ENCODE measurements at places on chromosomes 6 and 20.

DNA sequence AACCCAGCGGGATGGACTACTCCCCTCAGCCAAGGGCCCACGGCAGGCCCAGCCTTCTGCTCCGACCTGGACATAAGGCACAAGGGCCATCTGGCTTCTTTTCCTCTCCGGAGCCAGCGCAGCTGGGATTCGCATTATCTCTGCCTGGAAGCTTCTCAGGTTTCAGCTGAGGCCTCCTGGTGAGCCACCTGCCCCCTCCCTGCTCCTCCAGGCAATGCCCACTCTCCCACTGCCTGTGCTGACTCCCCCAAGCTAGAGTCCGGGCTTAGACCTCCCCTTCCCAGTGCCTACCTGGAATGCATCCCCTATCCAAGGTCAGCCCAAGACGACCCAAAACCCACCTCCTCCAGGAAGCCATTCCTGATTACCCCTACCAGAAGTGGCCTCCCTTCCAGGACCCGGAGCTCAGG is 60.7 kb downstream of the EZR start:
- no peak for DNase-seq

DNA sequence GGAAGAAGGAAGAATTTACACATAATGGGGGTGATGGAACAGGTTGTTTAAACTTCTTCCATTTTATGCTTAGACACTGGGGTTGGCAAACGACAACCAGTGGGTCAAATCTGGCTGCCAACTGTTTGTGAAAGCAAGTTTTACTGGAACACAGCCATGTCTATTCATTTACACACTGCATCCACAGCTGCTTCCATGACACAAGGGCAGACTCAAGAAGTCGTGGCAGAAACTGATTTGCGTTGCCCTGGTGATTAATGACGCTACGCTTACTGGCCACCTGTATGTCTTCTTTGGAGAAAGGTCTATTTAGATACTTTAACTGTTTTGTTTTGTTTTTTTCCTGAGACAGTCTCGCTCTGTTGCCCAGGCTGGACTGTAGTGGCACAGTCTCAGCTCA is 19.0 kb downstream of the CTCFL start:
- DNase-seq = no peak

DNA sequence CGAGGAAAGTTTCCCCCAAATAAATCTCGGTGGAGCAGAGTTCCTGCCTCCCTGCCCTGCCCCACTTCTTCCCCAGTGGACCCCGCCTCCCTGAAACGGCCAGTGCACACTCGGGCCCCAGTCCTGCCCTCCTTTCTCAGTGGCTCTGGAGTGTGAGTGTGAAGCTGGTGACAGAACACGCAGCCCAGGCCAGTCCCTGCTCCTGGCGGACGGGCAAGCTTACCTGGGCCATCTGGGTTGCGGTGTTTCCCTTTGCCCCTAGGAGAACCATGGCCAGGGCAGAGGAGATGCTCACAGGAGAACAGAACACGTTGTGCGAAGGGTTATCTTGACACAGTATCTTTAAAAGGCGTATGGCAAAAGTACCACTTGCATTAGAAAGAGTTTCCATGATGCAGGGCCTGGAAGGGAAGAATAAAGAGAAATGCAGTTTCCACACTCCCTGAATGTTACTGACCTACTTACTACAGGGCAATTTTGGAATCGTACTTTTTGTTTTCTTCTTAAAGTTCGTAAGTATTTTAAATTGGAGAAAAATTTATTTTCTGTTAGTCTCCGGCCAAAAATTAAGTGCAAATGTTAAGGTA is 2.8 kb downstream of the SERPINB9 start:
- DNase-seq = no peak

GRCh38 chr20:38999217-38999616 is 37.1 kb downstream of the DHX35 start:
- no peak for DNase-seq

DNA sequence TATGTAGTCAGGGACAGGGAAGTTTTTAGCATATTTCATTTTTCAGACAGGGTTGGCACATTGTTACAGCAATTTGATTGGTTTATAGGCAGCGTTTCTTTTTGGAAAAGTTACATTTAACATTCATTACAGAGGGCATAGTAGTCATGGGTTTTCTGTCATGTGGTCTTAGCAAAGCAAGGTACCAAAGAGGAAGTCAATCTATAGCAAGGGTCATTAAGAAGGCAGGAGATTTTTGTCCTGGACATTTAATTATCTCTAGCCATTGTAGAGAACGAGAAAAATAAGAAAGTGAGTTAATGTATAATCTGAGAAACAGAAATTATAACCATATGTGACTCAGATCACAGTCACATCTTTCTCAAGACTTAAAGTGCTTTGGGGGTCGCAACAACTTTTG is 47.4 kb downstream of the TPD52L1 start:
- no peak for DNase-seq

- no peak for DNase-seq
These were observed 1.2 kb upstream of the SYNJ2 start for GRCh38 chr6:157980288-157981131.

GRCh38 chr6:90894285-90895130 is 307.6 kb upstream of the MAP3K7 start:
- DNase-seq = no peak

- DNase-seq = no peak
These were observed 198.9 kb downstream of the NKAIN2 start for GRCh38 chr6:124002377-124003081.

DNA sequence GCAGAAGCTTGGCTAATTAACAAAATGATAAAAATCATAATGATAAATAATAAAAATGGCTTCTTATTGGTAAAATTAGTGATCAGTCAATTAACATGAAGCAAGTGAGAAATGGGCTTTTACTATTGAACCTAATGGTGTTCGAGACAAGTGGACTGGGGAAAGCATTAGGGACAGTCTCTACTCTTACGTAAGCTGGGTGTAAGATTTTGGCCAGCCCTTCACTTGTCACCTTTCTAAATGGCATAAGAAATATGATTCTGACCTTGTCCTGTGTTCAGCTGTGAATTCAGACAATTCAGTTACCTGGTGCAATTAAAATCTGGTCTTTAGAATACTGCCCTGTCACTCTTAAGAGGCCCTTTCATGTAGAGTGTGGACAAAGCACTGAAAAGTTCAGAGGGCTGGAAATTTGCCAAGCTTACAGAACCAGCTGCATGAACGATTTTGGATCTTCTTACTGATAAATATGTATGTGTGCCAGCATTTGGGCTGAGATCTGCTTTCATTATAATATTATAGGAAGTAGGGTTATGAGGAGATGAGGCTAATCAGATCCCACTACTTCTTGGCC is 115.9 kb downstream of the QRSL1 start:
- DNase-seq = no peak

DNA sequence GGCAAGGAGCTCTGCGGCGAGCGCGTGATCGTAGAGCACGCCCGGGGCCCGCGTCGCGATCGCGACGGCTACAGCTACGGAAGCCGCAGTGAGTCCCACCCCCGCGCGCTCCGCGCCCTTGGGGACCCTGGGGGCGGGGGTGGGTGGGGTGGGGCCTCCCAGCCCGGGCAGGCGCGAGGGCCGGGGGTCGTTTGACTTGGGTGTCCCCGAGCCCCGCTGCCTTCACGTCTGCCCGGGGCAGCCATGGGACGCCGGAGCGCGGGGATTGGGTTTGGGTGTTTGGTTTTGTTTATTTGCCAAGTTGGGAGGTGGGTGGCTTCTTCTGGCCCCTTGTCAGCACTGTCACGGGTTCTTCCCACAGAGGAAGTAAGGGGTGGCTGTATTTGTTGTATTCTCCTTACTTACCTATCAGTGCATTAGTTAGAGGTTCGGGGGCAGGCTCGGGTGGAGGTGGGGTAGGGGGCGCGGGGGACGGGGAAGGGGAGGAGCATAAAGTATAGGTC is 777 bp downstream of the SRSF6 start:
- DNase-seq = no peak

GRCh38 chr6:69926745-69927144 is 60.4 kb downstream of the COL19A1 start:
- no peak for DNase-seq

- DNase-seq = no peak
These were observed 81.7 kb upstream of the MAFB start for GRCh38 chr20:40770564-40771307.

DNA sequence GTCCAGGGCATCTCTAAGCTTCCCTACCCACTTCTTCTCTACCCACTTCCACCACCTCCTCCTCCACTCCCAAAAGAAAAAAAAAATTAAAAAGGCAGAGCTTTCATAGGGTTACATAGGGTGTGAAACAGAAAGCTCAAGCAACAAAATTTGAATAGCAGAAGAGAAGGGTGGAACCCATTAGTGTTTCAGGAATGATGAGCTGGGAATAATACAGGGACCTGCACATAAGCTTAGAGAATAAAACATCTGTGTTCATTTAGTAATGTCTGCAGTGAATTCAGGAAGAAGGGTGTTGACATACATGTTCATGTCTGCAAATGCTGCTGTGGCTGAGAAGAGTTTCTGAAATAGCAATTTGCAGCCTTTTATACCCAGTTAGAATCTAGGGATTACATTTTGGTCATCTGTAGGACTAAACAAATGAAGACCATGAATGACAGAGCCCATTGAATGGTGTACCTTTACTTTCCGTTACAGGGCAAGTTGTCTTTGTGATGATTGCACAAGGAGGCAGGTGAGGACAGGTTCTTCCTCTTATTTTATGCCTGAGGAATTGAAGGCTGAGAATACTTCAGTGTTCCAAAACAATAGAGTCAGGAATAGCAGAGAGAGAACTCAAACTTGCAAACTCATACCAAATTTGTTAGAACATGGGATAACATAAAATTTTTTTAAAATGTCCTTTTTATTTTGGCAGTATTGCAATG is 975.1 kb downstream of the TFAP2A start:
- DNase-seq = no peak

Measured in GOT3 (cell line).